ENCODE measurements at places on chromosomes 12 and 14.
A peak's percentile ranks its signal among the peaks of the same experiment; 100 is the strongest.

GRCh38 chr12:897386-897785 lies 52.1 kb downstream of the RAD52 start:
- DNase-seq, result no peak

DNA sequence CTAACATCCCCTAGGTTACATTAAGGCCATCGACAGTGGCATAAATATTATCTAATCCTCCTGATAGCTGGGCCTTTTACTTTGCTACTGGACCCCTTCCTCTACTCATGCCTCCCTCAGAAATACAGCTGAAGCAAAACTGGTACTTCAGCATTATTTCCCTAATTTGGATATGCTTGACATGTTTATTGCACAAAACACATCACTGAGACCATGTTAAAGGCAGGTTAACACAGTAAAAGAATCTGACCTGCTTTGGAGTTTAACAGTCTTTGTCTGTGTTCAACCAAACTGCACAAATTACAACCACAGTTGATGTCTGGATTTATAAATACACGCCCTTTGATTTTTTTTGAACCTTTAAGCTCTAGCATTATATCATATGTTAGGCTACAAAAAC lies 156.6 kb downstream of the FOXA1 start:
- DNase-seq, result no peak

GRCh38 chr12:131077931-131078391 lies 124.3 kb downstream of the ADGRD1 start:
- DNase-seq, result no peak

- no peak for DNase-seq
Observed at GRCh38 chr12:109765446-109765810, 51.8 kb downstream of the FAM222A start.

DNA sequence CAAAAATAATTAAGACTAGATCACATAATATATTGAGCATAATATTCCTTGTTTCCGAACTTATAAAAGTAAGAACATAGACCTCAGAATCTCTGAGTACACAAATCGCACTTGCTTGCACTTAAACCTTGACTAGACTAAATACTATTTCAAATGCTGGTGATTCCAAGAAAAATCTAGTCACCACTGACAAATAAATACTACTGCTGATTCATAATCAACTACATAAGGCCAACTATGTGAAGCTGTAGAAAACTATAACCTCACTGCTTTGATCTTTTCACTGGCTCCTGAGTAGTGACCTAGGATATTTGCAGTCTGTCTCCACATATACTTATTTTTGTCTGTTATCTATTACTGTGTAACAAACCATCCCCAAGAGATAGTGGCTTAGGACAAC lies 245.4 kb downstream of the DIO2 start:
- no peak for DNase-seq

DNA sequence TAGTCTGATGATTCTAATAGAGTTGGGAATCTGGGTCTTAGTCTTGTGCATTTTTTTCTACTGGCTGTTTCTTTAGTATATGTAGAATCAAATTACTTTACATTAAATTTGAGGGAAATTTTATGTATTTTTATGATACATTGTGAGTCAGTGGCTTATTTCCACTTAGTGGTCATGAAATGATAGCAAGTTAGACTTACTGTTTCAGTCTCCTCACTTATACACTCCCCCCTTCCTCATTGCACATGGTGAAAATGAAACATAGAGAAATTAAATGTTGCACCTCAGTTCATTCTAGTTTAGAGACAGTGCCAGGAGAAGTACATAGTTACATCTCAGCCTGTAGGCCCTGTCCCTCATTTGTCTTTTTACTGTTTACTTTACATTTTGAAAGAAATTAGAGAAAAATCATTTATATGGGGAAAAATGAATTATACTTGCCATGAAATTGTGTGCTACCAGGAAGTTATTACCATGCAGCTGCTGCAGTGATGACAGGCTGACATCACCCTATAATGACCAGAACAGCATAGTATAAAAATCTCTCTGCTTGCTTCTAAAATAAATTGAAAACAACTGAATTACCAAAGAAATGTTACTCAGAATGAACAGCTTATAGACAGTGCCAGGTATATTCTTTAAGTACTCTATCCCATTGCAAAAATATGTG lies 113.2 kb downstream of the TRMT5 start:
- DNase-seq, result no peak

DNA sequence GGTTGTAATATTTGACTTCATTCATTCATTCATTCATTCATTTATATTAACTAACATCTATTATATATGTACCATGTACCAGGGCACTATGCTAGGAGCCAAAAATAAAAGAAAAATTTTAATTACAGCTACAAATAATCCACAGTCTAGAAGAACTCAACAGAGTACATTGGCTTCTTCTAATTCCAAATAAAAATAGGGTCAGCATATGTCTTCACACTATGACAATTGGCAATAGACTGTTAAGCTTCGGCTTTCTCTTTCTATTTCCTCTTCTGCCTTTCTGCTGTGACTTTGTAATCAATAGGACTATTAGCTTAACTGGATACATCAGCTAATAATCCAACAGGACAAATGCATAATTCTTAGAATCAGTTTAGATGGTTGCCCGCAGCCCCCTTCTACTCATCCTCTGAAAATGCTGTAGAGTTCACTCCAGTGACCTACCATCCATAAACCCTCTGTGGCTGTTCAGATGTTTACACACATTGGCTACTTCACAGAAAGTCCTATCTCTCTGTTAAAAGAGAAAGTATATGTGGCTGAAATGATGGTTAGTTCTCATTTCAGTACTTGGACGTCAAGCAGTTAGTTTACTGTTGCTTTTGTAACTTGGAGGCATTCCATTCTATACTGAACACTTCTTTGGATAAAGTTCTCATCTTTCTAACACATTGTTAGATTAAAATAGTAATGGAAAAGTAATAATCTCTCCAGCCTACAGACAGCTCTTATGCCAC lies 445.5 kb upstream of the GARIN6 start:
- DNase-seq, result no peak

GRCh38 chr12:42575717-42576116 lies 13.8 kb downstream of the PRICKLE1 start:
- no peak for DNase-seq

DNA sequence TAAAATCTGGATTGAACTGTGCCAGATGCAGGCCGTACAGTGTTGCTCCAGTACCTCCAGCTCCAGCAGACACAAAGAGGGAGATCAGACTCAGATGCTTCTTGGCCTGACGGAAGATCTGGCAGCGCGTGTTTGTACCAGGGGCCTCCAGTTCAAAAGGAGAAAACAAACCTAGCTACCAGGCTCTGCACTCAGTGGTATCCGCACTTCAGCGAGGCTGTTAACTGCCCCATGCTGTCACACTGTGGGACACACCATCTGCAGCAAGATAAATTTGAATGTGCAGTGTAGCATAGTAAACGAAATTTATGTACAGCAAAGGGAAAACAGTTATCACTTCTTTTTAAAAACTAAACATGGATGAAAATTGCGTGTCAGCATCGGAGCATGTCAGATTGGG lies 5.1 kb downstream of the DYNC1H1 start:
- no peak for DNase-seq

- peak; percentile 17 for DNase-seq
Observed at GRCh38 chr14:63342371-63342770, 23.6 kb upstream of the GPHB5 start.

GRCh38 chr14:76760331-76761135 lies 735 bp upstream of the VASH1 start:
- no peak for DNase-seq

DNA sequence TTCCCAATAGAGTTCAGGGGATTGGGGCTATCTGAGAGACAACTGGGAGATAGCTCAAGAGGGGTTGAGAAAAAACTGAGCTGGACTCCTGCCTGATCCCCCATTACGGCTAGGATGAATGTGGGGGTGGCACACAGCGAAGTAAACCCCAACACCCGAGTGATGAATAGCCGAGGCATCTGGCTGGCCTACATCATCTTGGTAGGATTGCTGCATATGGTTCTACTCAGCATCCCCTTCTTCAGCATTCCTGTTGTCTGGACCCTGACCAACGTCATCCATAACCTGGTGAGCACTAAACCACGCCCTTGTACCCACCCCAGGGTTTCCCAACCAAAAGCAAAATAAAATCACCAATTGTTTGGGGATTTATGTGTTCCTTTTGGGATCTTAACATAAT lies 1.0 kb downstream of the ORMDL2 start:
- DNase-seq, result peak; percentile 68

- DNase-seq, result peak; percentile 22
Observed at GRCh38 chr14:63717702-63718101, 10.2 kb downstream of the SGPP1 start.

- no peak for DNase-seq
Observed at GRCh38 chr14:29163109-29163508, 396.5 kb downstream of the FOXG1 start.

DNA sequence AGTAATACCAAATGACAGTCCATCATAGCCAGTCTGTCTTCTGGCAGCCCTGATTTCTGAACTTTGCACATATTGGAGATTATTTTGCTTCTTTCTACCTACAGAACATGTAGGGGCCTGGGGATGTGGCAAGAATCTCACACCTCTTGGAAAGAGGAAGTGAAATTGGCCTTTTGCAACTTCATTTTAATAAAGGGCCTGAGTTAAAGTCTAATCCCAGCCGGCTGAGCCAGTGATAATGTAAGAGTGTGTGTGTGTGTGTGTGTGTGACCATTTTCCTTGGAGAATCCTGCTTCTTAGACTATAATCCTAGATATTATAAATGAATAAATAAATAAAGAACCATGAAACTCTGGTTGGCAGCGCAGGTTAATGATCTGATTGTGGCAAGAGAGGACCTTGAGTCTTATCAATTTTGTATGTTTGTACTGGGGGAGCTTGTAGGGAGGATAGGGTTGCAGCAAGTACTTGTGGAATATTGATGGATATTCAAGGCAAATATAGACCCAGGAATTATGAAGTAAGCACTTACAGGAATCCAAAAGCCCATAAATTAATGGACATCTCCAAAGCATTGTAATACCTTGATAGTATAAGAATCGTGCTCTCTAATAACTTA lies 233.2 kb upstream of the AMIGO2 start:
- DNase-seq, result no peak

GRCh38 chr14:91392623-91393303 lies 24.9 kb downstream of the CCDC88C start:
- DNase-seq, result no peak

GRCh38 chr12:3732901-3733300 lies 20.0 kb downstream of the CRACR2A start:
- no peak for DNase-seq

DNA sequence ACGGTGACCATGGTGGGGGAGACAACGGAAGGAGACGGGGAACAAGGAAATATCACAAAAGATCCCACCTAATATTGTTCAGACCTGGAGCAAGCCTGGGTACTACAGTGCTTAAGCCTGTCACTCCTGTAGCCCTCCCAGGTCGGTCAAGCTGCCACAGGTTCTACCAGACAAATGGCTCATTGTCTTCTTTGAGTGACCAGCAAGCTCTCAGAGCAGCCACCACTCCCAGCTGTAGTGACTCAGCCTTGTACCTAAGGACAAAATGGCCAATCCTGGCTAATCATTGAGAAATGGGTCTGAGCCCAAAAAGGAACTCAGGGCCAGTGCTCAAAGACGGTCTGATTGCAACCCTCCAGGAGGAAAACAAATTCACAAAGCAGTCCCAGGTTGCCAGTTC lies 238.4 kb upstream of the NOS1 start:
- DNase-seq, result no peak

GRCh38 chr14:23128969-23129758 lies 10.1 kb upstream of the CEBPE start:
- no peak for DNase-seq

DNA sequence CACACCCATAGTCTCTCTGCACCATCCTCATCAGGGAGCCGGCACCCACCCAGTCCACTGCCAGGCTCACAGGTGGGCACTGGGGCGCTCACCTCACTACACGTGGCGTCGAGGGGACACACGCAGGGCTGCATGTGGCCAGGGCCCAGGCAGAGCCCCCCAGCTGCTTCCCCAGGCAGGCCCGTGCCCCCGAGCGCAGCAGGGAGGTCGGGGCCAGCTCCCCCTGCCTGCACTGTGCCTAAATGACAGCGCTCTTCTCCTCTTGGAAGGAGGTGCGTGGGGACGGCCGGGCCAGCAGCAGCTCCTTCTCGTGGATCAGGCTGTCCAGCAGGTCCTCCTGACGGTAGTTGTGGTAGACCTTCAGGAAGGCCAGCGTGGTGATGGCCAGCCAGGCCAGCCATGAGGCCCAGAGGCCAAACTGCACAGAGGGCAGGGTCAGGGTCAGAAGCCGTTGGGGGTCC lies 11.3 kb downstream of the TMEM179 start:
- no peak for DNase-seq

DNA sequence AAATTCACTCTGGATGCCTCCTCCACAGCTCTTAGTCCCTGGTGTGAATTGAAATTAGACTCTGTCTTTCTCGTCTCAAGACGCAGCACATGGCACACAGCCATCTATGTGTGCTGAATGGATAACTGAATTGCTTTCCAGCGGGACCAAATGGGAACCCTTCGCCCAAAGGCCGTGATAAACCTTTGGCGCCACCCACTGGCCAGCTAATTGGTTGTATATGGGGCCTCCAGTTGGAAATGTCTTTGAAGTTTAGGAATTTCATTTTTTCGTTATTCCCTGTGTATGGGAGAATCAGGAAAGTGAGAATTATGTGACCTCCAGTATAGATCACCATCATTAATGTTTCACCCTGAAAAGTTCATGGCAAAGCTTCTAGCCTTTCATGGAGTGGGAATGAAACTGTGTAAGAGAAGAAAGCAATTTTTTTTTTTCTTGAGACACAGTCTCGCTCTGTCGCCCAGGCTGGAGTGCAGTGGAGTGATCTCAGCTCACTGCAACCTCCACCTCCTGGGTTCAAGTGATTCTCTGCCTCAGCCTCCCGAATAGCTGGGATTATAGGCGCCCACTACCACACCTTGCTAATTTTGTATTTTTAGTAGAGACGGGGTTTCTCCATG lies 9.8 kb upstream of the HSP90AA1 start:
- DNase-seq, result peak; percentile 71

DNA sequence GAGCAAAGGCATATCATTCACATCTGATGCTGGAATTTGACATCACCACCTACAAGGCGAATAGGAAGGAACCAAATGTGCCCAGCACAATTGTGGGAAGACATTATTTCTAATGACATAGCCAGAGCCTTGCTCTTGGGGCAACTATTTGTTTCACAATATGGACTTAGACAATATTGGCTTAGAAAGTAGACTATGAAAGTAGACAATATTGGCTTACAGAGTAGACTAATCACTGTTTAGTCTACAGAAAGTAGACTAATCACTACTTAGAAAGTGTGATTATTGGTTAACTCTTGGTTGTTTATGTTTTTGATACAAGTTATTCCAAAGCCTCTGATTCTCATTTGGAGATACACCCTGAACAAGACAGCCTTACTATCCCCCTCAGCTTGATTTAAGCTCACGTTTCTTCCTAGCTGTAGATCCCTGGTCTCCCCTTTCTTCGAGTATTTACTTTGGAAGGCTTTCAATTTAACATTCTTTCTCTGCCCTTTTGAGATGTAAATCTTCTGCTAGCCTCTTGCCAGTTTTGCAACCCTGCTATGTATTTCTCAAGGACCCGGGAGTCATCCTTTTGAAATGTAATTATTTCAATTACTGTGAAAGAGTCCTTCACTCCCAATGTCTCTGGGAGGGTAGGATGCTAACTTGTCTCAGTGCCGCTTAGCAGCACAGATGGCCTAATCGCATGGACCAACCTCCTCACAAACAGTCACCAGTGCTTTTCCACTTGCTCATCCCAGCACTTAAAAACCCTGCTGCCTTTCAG lies 843.2 kb downstream of the GALC start:
- peak; percentile 95 for DNase-seq
